Fibroblast of lung (primary cell): ENCODE measurements at places on chromosomes 16 and 17. TPM values are rescaled to one million over a fixed set of nuclear protein-coding genes. Genes with fewer than 3 reads are reported as not detected.

GRCh38 chr17:33200587-33200986 is 92.5 kb downstream of the ASIC2 start:
- peak; percentile 9 for DNase-seq

GRCh38 chr16:73054125-73054484 is 6.2 kb upstream of the ZFHX3 start:
- no peak for DNase-seq

- no peak for DNase-seq
Observed at GRCh38 chr17:73061161-73061560, 31.3 kb downstream of the SLC39A11 start.

DNA sequence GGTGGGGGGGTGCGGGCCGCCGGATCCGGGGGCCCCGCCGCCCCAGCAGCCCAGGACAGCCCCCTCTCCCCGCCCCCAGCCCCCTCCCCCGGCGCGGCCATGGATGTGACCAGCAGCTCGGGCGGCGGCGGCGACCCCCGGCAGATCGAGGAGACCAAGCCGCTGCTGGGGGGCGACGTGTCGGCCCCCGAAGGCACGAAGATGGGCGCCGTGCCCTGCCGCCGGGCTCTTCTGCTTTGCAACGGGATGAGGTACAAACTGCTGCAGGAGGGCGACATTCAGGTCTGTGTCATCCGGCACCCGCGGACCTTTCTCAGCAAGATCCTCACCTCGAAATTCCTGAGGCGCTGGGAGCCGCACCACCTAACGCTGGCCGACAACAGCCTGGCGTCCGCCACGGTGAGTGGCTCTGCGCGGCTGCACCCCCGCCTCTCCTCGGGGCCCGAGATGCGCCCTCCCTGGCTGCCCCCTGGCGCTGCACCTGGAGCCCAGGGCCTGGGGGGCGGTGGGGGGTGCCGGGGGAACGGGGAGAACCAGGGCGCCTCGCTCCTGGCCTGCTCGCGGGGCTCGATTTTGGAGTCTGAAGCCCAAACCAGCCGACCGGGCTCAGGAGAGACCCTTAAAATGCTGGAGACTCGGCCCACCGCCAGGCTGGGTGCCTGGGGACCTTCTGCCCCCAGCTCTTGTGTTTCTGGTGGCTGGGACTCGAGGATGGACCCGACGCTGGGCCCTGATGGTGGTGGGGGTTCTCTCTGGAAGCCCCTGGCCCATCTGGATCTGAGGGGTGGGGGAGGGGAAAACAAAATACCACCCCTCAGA is 744 bp downstream of the CMIP start:
- DNase-seq = no peak

DNA sequence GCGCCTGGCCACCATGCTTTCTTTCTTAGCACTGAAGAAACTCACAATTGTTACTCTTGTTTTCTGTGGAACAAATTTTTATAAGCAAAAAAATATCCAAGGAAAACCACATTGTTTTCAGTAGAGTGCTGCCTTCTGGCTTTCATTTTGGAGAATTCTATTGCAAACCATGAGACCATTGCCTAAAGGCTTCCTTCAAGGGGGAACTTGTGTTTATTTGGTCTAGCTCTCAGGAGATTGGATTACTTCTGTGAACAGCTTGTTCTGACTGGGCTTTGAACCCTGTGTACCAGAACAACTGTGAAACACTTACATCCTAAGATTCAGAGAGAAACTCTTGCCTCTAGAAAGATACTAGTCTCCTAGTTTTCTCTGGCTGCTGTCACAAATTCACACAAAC is 32.1 kb downstream of the TOM1L1 start:
- DNase-seq = peak; percentile 45

GRCh38 chr16:52543654-52544053 is 3.3 kb downstream of the TOX3 start:
- no peak for DNase-seq

LGALS9 gene
- total RNA-seq = 0.51 and 1.7 TPM in 2 replicates

- peak; percentile 15 for DNase-seq
Observed at GRCh38 chr16:11877374-11877773, 26.0 kb upstream of the RSL1D1 start.

CSH2 gene
- not detected in 2 replicates for total RNA-seq

DNA sequence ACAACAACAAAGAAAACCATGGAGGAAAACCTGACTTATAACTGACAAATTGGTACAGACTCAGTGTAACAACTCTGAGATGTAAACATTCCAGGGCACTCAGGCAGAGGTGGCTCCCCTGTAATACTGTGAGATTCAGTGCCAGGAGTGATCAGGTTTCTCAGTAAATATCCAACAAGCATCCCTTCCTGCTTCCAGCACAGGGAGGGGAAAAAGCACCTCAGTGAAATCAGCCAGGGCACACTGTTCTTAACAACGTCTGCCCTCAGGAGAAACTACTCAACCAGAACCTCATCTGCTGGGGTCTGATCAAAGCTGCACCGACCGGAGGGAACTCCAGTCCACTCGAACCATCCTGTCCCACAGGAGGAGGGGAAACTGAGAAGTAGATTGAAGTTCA is 52.3 kb downstream of the AMFR start:
- DNase-seq = no peak

- DNase-seq = peak; percentile 36
Observed at GRCh38 chr16:50644729-50645128, 36.4 kb downstream of the SNX20 start.

FAM117A gene
- 1.0 and 3.3 TPM in 2 replicates for total RNA-seq

VMO1 gene
- 0.33 and 1.5 TPM in 2 replicates for total RNA-seq

GRCh38 chr17:82200135-82200534 is 12.5 kb downstream of the CCDC57 start:
- DNase-seq = no peak

DNA sequence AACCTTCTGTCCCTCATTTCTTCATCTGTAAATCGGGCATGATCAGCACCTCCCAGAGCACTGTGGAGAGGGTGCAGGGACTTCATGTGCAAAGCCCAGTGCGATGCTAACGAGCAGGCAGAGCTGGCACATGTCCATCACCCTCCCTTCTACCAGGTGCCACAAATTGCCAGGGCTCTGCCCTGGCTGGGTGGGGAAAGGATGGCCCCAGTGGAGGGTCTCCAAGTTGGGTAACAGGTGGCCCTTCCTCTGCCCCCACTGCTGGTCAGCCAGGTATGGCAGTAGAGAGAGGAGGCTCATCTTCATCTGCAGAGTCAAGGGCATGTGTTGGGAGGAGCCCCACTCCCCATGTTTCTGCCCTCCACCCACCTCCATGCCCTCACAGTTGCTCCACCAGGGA is 61.5 kb upstream of the CDH5 start:
- DNase-seq = no peak

- no peak for DNase-seq
Observed at GRCh38 chr16:84617041-84617790, 662 bp downstream of the COTL1 start.

- peak; percentile 75 for DNase-seq
Observed at GRCh38 chr17:17044846-17045561, 2.7 kb downstream of the MPRIP start.

C17orf78 gene
- total RNA-seq = not detected in 2 replicates

ABCA3 gene
- 1.5 and 6.1 TPM in 2 replicates for total RNA-seq

DNA sequence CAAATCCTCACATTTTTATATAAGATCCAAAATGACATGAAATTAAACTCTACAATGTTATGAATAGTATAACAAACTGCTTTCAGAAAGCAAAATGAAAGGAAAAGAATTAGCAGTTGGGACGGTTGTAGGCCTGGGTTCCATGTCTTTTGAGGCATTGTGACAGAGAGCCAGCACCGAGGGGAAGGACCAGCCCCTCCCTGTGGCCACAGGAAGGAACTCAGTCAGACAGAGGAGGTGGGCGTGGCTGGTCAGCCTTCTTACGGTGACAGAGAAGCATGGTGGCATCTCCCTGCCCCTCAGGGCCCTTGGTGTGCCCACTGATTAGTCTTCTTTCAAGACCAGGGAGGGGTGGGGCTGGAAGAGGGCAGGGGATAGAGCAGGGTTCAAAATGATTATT is 5.7 kb downstream of the ZNF319 start:
- DNase-seq = peak; percentile 30

- no peak for DNase-seq
Observed at GRCh38 chr17:42502926-42503325, 33.1 kb upstream of the NAGLU start.

RASD1 gene
- 0.26 and 2.6 TPM in 2 replicates for total RNA-seq
